Fibroblast of skin of left quadriceps (primary cell): ENCODE measurements at places on chromosomes 13 and 19.

DNA sequence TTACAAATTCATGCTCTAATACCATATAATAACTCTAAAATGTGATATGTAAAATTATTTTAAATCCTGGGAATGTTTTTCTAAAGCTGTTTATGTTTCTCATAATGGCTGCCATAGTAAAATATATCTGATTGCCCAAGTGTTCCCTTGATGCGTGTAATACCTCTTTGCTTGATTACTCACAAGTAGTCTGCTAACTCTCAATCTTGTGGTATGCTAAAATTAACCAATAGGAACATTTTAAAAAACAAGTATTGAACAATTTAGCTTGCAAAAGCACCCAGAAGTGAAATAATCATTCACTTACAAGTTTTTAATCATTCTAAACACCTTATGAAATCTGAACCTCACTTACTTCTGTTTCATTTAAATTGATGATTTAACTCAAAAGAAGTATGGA lies 386.0 kb upstream of the ATXN8OS start:
- no peak for DNase-seq

DNA sequence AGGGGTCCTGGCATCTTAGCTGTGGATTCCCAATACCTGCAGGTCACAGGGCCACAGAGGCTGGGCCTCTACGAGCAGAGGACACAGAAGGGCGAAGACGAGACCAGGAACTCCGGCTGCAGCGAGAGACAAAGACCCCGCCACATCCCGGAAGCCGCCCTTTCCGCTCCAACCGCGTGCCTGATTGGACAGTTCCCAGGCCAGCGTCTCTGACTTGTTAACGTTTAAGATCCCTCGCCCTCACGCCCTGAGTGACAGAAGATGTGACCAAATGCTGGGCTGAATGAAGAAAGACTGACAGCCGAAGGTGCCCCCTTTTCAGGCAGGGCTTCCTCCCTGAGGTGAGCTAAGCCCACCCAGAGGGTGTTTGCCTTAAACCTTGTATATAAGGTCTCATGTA lies at the start of gene ZNF98:
Gene ZNF98 (minus strand): TSS at position 136 of the 400 bp plus-strand sequence. CDS start 122 bp downstream, at position 14.
- DNase-seq: no peak

DNA sequence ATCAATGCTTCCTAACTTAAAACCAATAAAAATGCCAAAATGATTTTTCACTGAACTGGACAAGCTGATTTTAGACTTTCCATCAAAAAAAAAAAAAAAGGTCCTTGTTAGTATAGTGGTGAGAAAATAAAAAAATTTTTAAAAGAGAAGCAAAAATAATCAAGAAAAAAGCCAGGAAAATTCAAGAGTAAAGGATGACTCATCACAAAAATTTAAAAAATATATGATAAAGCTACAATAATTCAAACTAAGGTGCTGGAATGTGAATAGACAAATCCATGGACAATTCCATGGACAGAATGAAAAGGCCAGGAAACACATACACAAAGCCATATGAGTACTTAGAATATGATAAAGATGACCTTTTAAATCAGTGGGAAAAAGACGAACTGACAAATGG lies 26.1 kb downstream of the ALG5 start:
- DNase-seq: no peak

GRCh38 chr13:101298517-101298916 lies 117.8 kb downstream of the NALCN start:
- DNase-seq: no peak

DNA sequence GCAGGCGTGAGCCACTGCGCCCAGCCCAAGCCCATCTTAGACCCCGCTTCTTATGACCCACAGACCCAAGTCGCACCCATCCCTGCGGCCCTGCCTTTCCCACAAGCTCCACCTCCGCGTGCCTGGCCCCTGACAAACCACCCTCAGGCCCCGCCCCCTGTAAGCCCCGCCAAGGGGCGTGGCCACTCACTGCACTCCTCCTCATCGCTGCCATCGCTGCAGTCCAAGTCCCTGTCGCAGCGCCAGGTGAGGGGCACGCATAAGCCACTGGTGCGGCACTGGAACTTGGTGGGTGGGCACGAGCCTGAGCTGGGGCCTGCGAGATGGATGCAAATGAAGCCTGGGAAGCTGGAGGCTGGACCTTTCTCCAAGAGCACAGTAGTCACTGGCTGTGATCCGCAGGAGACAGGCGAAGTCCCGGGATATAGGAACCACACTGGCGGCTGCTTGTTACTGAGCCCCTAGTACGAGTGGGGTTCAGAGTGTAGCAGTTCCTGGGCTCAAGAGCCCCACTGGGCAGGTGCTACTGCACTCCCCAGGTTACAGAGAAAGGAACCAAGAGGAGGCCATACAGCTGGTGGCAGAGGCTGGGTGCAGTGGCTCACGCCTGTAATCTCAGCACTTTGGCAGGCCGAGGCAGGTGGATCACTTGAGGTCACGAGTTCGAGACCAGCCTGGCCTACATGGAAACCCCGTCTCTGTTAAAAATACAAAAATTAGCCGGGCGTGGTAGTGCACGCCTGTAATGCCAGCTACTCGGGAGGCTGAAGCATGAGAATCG lies 3.1 kb downstream of the CD320 start:
- no peak for DNase-seq

GRCh38 chr19:31387717-31388301 lies 38.6 kb upstream of the TSHZ3 start:
- no peak for DNase-seq

- peak; percentile 9 for DNase-seq
Observed at GRCh38 chr13:60837806-60838205, 440.8 kb downstream of the TDRD3 start.

- DNase-seq: no peak
Observed at GRCh38 chr19:40600570-40601133, 517 bp upstream of the LTBP4 start.

DNA sequence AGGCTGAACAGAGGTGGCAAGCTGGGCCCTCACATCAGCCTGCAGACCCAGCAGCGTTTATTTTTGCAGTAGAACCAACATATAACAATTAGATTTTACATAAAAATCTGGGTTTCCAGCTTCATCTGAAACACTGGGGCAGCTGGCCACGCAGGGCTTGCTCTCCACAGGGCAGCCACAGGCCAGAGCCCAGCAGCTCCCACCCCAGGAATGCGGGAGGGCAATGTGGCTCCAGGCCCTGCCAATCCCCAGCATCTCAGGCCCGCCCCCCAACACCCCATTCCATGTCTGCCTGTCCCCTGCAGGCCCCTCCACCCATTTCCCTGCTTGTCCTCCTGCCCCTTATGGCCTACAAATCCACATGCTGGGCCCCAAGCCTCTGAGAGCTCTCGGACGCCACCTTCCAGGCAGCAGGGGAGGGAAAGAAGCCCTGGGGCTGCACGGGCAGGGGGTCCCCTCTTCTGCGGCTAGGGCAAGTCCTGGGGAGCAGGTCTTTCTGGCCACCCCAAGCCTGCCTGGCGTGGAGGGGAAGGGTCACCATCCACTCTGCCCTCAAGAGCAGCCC lies 15.0 kb upstream of the VSTM2B start:
- DNase-seq: no peak

- DNase-seq: no peak
Observed at GRCh38 chr19:46205183-46205984, 24.2 kb upstream of the IGFL1 start.

DNA sequence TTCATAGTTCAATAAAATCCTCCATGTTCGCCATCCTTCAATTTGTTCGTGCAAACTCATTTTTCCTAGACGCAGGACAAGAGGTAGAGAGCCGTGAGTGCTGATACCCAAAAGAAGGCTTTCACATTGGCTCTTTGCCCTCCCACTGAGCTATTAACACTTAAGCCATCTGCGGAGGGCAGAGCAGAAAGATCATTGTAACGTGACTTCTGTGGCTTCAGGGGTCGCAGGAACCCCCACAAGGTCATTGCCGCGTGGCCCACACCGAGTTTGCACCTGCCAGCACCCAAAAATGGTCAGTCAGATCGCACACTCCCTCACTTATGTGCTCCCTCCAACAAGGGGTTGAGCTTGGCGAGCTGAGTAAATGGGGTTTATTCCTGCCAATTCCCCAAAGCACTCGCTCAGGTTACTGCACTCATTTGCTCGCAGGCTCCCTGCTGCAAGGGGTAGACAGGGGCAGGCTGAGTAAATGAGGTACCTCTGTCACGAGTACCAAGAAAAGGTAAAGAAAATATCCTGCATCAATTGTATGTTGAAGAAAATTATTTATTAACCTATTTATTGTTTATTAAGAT lies 144.1 kb downstream of the PRR20E start:
- no peak for DNase-seq

GRCh38 chr13:56953965-56954364 lies 186.8 kb upstream of the PRR20A start:
- no peak for DNase-seq

GRCh38 chr13:109357751-109358471 lies 428.5 kb downstream of the IRS2 start:
- no peak for DNase-seq

- DNase-seq: no peak
Observed at GRCh38 chr19:27720155-27720554, 1492.8 kb downstream of the UQCRFS1 start.

GRCh38 chr19:29323440-29324290 lies 110.7 kb upstream of the UQCRFS1 start:
- DNase-seq: no peak

DNA sequence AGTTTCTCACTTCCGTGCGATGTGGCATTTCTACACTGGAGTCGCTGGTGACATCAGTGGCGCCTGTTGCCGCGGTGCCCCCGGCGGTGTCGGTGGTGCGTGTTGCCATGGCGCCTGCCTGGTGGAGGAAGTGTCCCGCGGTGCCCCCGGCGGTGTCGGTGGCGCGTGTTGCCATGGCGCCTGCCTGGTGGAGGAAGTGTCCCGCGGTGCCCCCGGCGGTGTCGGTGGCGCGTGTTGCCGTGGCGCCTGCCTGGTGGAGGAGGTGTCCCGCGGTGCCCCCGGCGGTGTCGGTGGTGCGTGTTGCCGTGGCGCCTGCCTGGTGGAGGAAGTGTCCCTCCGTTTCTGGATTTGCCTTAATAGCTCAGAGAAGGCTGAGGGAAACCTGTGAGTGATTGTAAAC lies 127.6 kb downstream of the KDM4B start:
- no peak for DNase-seq

DNA sequence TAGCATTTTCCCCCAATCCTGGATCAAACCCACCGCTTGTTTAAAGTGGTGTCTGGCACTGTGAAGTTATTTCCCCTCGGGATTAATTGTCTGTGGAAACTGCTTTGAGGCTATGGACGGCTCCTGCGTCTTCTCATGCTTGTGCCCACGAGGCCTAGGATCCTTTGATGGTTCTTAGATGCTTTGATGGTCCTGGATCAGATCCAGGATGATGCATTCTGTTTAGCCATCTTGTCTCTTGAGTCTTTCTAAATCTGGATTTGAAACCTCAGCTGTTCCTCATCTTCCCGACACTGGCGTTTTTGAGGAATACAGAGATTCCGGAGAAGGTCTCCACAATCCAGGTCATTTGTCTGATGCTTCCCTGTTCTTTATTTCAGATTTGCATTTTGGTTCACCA lies 36.1 kb upstream of the USP29 start:
- no peak for DNase-seq

- DNase-seq: no peak
Observed at GRCh38 chr13:44101347-44102083, 221.8 kb downstream of the LACC1 start.

DNA sequence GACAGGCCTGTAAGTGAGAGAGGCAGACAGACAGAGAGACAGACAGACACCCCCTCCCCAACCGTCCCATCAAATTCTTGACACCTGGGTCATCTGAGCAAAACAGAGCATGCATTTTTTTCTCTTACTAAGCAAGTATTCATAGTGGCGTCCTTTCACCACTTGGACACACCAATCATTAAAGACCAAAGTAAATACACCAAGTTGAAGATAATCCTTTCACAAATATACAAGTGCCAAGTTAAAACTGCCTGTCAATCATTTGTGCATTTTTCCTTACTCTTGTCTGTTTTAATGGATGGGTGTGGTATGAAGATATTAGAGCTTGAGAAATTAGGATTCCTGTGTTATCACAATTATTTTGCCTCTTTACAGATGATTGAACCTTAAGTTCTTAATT lies 337.3 kb downstream of the ATP8A2 start:
- no peak for DNase-seq

GRCh38 chr13:103104340-103104739 lies 38.1 kb upstream of the SLC10A2 start:
- DNase-seq: no peak

DNA sequence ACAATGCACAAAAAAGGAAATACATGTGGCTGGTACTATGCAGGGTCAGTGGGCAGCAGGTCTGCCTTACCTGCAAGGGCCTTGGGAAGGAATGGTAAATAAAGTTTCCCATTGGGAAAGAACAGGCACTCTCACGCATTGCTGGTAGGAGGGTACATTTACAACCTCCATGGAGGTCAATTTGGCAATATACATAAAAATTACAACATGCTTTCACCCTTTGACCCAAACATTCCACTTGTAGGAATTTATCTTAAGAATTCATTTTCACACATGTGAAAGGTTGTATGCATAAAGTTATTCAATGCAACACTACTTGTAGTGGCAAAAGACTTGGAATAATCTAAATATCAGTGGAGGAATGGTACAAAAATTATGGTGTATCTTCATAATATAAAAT lies 216.4 kb downstream of the DLEU7 start:
- DNase-seq: no peak

- no peak for DNase-seq
Observed at GRCh38 chr13:96741779-96742178, 252.5 kb downstream of the OXGR1 start.

DNA sequence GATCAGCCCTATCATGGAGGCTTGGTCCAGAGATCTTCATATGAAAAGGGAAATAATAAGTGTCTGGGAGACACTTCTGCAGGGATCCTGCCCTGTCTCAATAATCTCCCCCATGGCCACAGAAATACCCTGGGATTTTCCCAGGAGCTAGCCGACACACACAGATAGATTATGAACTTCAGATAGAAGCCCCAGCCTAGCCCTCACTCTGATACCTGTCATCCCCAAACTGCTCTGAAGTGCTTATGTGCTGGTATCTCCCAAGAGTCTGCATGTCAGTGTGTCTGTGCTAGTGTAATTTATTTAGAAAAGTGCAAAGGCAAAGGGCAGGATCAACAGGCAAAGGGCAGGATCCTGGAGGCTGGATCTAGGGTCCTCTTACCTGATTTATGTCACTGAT lies 38.7 kb upstream of the ZNF766 start:
- no peak for DNase-seq

DNA sequence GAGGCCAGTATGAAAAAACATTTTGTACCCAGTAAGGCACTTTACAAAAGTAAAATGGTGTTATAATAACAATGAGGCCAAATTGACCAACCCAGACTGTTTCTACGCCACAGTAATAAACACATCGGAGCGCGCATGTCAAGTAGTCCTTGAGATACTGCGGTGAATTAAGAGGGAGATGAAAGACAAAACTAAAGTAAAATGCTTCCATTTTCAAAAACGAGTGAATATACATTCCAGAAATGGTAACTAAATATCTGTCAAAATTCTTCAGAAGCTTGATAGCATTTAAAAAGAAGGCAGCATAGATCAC lies 19.0 kb downstream of the N4BP2L1 start:
- no peak for DNase-seq

GRCh38 chr13:42525035-42525504 lies 48.9 kb upstream of the TNFSF11 start:
- peak; percentile 16 for DNase-seq
